T47D (cell line): ENCODE measurements at places on chromosomes 6 and 20.

- no peak for DNase-seq
These were observed 129.6 kb upstream of the DOK5 start for GRCh38 chr20:54345821-54346220.

DNA sequence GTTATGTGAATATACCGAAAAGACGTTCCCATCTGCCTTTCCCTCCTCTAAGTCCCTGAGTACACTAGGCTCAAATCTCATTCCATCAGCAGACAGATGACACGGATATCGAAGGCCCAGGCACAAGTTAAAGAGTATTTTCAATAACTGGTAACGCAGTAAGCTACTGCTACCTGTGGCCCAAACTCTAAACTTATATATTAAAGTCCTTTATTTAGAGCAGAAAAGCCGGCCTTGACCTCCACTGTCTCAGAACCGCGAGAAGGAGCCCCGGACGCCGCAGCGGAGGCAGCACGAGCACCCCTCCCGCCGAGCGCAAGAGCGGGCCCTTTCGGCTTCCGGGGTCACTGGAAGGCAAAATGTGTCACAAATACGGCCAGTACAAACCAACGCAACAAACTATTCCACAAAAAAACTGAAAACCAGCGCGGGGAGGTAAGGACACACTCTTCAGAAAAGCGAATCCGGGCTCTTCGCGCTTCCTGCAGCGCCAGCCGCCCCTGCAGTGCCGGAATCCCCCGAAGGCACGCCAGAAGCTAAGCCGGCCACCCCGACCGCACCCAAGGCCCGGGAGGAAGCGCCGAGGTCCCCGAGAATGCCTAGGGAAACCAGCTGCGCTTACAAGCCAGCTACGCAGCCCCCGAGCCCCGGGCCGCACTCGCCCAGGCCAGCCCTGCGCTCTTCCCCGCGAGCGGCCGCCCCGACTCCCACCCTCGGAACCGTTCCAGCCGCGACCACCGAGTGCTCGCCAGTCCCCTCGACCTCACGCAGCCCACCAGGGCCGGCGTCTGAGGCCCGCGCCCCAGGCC is 681 bp downstream of the DIDO1 start:
- DNase-seq, result no peak

GRCh38 chr20:35510951-35511735 is 18.3 kb downstream of the C20orf173 start:
- no peak for DNase-seq

GRCh38 chr6:89974834-89975233 is 80.6 kb downstream of the GJA10 start:
- no peak for DNase-seq

DNA sequence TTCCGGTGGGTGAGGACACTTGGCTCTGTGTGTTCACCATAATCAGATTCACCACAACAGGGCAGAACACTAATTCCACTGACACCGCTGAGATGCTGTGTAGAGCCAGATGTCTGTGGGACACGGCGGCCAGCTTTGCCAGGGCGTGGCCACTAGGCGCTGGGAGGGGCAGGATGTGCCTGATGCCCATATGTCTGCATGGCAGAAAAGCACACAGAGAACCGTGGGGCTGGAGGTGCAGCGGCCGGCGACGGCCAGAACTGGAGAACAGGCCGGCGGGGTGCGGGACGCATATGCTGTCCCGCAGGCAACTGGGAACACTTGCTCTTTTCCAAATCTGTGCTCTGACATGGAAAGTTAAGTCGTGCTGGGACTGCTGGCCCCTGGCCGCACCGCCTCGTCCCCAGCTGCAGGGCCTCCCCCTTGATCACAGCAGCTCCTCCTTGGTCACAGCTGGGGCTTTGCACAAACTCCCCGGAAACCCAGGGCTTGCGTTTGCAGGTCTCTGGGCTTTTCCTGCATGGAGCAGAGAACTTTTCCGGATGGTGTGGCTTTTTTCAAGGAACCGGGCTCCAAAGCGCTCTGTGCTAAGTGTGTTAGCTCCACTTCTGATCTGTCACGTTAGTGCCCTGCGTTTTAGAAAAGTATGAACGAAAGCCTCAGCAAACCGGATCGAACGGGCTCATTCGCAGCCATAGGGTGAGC is 31.1 kb downstream of the NTSR1 start:
- DNase-seq, result no peak

DNA sequence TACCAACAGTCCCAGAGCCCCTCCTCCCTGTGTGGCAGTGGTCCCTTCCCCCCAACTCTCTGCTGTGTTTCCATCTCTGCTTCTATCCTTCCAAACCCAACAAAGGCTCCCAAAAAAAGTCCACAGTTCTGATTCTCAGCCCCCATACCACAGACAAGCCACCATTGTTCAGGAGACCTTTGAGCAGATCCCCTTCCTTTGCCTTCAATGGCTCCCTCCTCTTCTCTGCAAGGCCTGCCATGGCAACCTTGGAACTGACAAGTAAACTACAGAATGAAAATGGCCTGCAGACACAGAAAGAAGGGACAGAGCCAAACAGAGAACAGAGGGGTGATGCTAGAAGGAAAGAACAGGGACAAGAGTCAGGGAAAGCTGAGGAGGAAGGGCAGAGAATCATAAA is 23.2 kb downstream of the OR2H2 start:
- DNase-seq, result no peak

DNA sequence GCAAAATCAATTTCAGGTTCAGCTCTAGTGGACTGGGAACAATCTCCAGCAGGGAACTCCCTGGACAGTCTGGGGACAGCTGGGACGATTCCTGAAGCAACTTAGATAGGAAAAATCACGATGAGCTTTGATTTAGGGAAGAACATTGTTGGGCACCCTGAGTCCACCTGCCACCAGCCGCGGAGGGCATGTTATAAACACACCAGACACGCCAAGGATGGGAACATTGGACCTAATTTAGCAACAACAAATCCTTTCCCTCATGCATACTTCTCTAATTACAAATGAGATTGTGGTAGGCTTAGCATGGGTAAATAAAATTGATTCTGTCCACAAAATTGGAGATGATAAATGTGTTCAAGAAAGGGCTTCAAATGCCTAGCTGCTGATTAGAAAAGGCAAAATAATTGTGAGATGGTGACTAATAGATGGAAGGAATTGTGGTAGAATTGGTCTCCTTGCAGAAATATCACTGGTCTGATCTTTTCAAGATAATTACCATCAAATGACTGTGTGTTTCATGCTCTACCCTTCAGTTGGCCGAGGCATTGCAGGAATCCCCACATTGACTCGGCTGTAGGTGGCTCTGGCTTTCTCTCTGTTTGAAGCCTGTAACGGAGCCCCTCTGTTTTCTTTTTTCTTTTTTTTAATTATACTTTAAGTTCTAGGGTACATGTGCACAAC is 6.1 kb upstream of the NANP start:
- no peak for DNase-seq

DNA sequence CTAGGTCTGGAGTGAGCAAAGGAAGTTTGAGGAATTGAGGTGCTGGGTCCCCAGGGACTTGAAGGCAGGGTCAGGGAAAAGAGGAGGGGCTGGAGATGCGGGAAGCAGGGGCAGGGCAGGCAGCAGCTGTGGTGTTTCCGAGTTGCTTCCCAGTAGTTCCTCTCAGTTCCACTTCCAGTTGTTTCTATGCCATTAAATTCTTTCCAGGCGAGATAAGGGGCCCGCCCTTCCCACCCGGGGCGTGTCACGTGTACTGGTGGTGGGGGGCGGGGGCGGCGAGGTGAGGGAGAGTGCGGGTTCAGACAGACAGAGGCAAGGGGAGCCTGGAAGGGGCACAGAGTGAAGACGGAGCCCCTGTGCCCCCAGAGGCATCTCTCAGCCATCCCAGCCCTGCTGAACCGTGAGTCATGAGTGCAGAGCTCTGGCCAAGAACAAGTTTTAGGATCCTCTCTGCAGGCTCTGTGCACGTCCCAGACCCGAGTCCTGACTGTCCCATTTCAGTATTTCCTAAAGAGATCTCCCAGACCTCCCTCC is 977 bp downstream of the TNXB start:
- DNase-seq, result no peak

DNA sequence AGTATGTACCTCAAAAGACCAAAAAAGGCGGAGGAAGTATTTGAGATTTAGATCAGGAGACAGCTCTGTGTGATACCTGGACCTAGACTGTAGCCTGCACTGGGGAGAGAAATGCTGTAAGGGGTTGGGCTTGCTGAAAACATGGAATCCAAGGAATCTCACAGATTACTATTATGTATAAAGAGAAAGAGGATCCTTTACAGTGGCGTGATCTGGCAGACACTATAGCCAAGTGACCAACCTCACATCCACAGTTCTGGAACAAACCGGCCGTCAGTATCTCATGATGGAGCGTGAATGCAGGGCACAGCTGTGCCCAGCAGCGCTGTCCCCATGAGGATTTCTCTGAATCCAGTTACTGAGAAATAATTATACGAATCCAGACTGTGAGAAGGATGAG is 12.3 kb downstream of the DDX27 start:
- DNase-seq, result no peak

GRCh38 chr6:148346681-148347440 is 4.2 kb downstream of the SASH1 start:
- DNase-seq, result no peak

GRCh38 chr6:123210645-123211044 is 214.6 kb downstream of the CLVS2 start:
- DNase-seq, result no peak

DNA sequence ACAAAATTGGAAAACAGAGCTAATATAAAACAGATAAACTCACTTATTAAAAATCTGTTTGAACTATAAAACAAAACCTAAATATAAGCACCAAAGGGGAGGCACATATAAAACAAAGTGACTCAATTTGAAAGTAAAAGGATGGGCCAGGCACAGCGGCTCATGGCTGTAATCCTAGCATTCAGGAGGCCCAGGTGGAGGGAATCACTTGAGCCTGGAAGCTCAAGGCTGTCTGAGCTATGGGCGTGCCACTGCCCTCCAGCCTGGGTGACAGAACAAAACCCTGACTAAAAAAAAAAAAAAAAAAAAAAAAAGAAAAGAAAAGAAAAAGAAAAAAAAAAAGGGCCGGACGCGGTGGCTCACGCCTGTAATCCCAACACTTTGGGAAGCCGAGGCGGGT is 31.1 kb upstream of the SMAP1 start:
- no peak for DNase-seq

- DNase-seq, result no peak
These were observed 67.3 kb downstream of the ADTRP start for GRCh38 chr6:11711003-11711983.

DNA sequence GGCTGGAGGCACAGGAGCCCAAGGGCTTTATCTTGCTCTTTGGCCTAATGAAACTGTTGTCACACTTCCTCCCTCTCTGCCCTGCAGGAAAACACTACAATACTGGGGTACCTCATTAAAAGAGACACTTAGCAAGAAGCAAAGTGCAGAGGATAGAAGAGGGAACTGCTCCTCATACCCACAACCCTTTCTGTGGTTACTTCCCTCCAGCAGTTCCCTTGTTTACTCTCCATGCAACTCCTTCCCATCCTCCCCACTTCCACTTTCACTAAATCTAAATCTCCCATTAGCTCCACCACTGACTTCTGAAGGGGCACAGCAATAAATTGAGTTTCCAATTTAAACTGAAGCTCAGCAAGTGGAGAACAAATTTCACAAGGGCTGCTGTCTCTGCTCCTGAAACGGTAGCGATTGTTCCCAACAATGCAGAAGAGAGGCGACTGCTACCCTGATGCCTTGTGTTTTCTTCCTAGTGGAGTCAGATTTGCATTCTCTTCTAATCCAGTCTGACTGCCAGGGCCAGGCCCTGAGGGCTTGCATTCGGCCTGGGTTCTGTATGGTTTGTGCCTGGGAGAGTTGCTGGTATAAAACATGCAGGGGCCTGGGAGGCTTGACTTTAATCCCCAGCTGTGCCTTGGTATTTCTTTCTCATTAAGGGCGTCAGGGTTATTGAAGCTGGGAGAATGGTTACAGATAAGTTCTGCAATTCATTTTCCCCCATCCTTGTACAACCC is 454.7 kb downstream of the TFAP2B start:
- peak; percentile 7 for DNase-seq

GRCh38 chr6:120646101-120646500 is 688.2 kb downstream of the TBC1D32 start:
- DNase-seq, result no peak

GRCh38 chr20:33169176-33169794 is 1.3 kb downstream of the BPIFA2 start:
- no peak for DNase-seq
